ENCODE measurements at places on chromosomes 3 and 15. TPM values are rescaled to one million over a fixed set of nuclear protein-coding genes. Genes with fewer than 3 reads are reported as not detected.
A peak's percentile ranks its signal among the peaks of the same experiment; 100 is the strongest.

- H3K4me1 ChIP-seq, result peaks cover 15% of the 10 kb centered on the region
- H3K4me3 ChIP-seq, result no peak overlapping the region
- no peaks in the 10 kb centered on the region for H3K36me3 ChIP-seq
- H3K27ac ChIP-seq, result no peak overlapping the region
These were observed 99.9 kb downstream of the ADAMTS17 start for GRCh38 chr15:100241572-100242482.

DNA sequence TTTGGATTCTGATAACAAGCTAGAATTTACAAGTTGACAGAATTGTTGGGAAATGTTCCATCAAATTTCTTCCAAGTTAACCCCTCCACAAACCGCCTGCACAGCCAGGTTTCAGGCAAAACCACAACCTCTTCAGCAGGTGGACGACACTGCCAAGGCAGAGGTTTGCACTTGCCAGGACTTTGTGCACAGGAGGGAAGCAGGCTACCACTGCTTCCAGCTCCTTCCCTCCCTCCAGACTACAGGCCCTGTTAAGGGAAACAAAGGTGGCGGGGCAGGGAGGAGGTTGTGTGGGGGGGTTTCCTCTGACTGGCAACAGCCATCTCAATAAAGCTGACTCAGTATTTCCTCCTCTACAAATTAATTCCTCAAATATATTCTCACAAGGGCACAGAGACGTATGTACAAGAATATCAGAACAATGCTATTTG lies 42.2 kb downstream of the TBC1D2B start:
- no peak for DNase-seq
- H3K4me3 ChIP-seq, result no peak overlapping the region
- no peaks in the 10 kb centered on the region for H3K27me3 ChIP-seq

DNA sequence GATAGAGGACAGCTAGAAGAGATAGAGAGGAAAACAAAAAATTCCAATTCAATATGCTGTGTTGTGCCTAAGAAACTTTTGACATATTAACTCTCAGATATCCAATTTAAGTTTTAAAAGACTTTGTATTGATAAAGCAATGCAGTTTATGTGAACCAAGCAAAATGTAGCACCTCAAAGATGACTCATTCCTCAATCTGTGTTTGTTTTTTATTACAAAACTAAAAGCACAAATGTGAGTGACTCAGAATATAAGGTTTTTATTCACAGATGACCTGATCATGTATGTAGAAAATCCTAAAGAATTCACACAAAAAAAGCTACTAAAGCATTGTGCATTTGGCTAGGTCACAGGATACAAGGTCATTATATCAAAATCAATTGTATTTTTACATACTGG lies 11.1 kb downstream of the HCLS1 start:
- H3K4me3 ChIP-seq, result no peak overlapping the region
- H3K27ac ChIP-seq, result no peak overlapping the region
- no peaks in the 10 kb centered on the region for H3K27me3 ChIP-seq
- no peak for DNase-seq
- H3K36me3 ChIP-seq, result no peaks in the 10 kb centered on the region

GRCh38 chr3:99962703-99963102 lies 145.0 kb downstream of the CMSS1 start:
- no peaks in the 10 kb centered on the region for H3K27me3 ChIP-seq
- no peaks in the 10 kb centered on the region for H3K36me3 ChIP-seq
- no peaks in the 10 kb centered on the region for H3K4me1 ChIP-seq

DNA sequence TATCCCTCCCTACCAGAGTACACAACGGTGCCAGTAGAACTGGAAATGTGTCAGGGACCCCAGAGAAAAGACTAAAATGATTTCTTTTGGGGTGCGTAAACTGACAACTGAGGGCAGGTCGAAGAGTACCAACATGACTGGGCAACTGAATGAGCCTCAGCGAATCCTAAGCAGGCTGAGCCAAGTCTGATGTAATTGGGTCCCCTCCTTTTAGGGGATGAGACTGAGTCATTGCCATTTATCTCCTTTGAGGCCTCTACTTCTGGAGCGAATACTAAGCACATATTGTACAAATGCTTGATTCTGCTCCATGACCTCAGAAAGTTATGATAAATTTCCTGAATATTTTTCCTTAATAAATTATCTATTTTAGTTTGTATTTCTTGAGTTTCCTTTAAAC lies 17.3 kb upstream of the GPR156 start:
- H3K27me3 ChIP-seq, result no peaks in the 10 kb centered on the region
- no peak overlapping the region for H3K4me3 ChIP-seq
- no peaks in the 10 kb centered on the region for H3K36me3 ChIP-seq
- DNase-seq, result no peak
- peaks cover 25% of the 10 kb centered on the region for H3K4me1 ChIP-seq
- no peak overlapping the region for H3K27ac ChIP-seq

- no peak overlapping the region for H3K4me3 ChIP-seq
- no peak overlapping the region for H3K27ac ChIP-seq
- H3K4me1 ChIP-seq, result no peaks in the 10 kb centered on the region
- H3K27me3 ChIP-seq, result no peaks in the 10 kb centered on the region
- no peak for DNase-seq
- no peaks in the 10 kb centered on the region for H3K36me3 ChIP-seq
These were observed 102.6 kb upstream of the IL12A start for GRCh38 chr3:159886050-159886449.

GRCh38 chr15:70092464-70093027 lies 5.2 kb downstream of the TLE3 start:
- H3K36me3 ChIP-seq, result peaks cover 34% of the 10 kb centered on the region
- H3K4me1 ChIP-seq, result peaks cover 11% of the 10 kb centered on the region
- DNase-seq, result no peak
- H3K27me3 ChIP-seq, result no peaks in the 10 kb centered on the region

- DNase-seq, result no peak
- no peaks in the 10 kb centered on the region for H3K27me3 ChIP-seq
- H3K27ac ChIP-seq, result no peak overlapping the region
- H3K4me3 ChIP-seq, result no peak overlapping the region
These were observed 781.6 kb upstream of the CFAP20DC start for GRCh38 chr3:59831394-59831793.

- H3K36me3 ChIP-seq, result no peaks in the 10 kb centered on the region
- DNase-seq, result peak; percentile 44
- no peak overlapping the region for H3K27ac ChIP-seq
- H3K4me1 ChIP-seq, result peaks cover 10% of the 10 kb centered on the region
- no peak overlapping the region for H3K4me3 ChIP-seq
These were observed 230.0 kb downstream of the XXYLT1 start for GRCh38 chr3:195040773-195041520.

DNA sequence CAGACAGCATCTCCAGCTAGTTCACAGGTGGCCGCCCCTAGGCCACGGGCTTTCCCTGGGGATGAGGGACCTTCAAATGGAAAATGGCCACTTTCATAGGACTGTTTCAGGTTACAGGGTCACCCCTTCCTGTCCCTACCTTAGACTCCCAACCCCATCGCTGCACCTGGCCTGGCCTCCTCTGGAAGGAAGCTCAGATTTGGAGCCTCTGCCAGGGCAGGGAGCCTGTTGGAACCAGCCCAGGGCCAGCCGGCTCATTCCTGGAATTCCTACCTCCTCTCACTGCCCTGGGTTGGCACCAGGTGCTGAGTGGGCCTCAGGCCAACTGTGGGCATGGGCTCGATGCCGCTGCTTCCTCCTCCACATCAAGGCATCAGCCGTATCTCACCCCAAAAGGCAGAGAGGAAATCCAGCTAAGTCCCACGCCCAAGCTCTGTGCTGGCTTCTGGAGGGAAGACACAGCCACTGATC lies 42.2 kb downstream of the KLHL25 start:
- DNase-seq, result no peak
- no peaks in the 10 kb centered on the region for H3K36me3 ChIP-seq
- no peak overlapping the region for H3K27ac ChIP-seq
- H3K4me1 ChIP-seq, result no peaks in the 10 kb centered on the region

- no peaks in the 10 kb centered on the region for H3K36me3 ChIP-seq
- no peaks in the 10 kb centered on the region for H3K27me3 ChIP-seq
- peak overlapping the region; percentile 74 for H3K27ac ChIP-seq
- H3K4me3 ChIP-seq, result peak overlapping the region; percentile 96
These were observed 870 bp upstream of the TSEN2 start for GRCh38 chr3:12483410-12483809.

DNA sequence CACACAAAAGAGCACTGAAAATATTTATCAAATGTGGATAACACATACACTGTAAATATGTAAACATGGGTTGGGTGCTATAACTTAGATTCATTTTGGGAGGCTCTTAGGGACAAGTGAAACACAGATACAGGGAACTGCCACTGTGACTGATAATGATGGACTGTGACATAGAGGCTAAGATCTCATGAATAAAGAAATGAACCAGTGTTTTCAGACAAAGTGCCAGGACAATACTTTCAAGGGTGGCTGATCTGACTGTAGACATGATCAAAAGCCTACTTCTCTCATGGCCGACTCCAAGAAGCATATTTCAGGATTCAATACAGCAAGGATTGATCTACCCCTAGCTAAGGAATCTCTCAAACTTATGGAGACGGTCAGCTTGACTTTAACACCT lies 353.8 kb downstream of the FGF12 start:
- no peak overlapping the region for H3K27ac ChIP-seq
- DNase-seq, result no peak
- H3K36me3 ChIP-seq, result no peaks in the 10 kb centered on the region
- no peaks in the 10 kb centered on the region for H3K4me1 ChIP-seq

GRCh38 chr15:68368731-68369435 lies 63.1 kb downstream of the ITGA11 start:
- no peaks in the 10 kb centered on the region for H3K27me3 ChIP-seq
- no peaks in the 10 kb centered on the region for H3K36me3 ChIP-seq
- H3K4me3 ChIP-seq, result no peak overlapping the region

Gene SI
- total RNA-seq, result not detected

Gene SLC24A5
- not detected for total RNA-seq

Gene INAFM2
- total RNA-seq, result 8.8 TPM

Gene GATM
- total RNA-seq, result 3.1 TPM

Gene MCTP2
- 12.9 TPM for total RNA-seq
